SK-N-MC (cell line): ENCODE measurements at places on chromosomes 5 and 9.

- no peak for DNase-seq
Measured at GRCh38 chr5:35320029-35320428, 89.7 kb upstream of the PRLR start.

GRCh38 chr9:94824411-94824810 is 97.9 kb downstream of the AOPEP start:
- DNase-seq = no peak

DNA sequence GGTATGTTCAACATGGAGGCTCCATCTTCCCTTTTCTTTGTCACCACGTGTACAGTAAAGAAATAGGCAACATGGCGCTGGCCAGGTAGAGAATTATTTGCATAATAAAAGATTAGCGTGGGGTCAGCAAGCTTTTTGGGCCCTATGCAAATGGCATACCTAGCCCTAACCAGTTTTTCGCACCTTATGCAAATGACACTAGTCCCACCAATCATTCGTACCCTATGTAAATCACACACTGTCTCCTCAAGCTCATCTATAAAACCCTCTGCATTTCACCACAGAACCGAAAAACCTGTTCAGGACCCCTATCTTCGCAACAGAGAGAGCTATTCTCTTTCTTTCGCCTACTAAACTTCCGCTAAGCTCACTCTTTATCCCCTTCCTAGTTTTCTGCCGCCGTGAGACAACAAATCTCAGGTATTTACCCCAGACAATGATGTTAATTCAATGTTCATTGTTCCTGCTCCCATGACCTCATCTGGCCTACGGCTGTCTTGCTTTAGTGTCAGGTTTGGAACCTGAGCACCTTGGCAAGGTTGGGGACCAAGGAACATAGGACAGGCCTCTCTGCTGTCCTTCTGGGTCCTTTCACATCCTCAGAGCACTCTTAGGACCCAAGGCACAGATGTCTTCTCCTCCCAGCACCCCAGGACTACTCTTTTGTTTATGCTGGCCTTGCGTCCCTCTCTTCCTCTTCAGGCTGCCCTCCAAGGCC is 180.7 kb upstream of the RAI14 start:
- DNase-seq = no peak

DNA sequence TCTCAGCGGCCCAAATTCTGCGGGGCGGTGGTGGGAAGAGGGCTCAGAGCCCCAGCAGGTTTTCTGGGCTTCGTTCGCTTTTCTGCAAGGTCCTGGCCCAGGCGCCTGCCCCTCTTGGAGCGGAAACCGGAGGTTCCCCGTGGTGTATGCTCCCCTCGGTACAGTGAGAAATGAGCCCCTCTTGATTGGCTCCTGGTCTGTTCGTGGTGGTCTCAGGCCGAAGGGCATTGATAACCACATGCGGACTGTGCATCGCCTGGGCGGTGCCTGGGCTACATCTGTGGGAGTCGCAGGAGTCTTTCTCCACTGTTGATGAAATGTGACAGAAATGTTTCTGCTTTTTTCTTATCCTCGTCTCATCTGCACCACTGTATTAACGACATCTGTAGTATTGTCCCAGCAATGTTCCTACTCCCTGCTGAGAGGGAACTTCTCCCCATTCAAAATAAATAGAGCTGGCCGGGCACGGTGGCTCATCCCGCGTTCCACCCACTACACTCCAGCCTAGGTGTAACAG is 682 bp downstream of the MAN1B1 start:
- no peak for DNase-seq

- no peak for DNase-seq
Measured at GRCh38 chr5:146718609-146719008, 159.9 kb downstream of the PPP2R2B start.

- DNase-seq = no peak
Measured at GRCh38 chr5:129080766-129081165, 13.8 kb upstream of the ISOC1 start.

DNA sequence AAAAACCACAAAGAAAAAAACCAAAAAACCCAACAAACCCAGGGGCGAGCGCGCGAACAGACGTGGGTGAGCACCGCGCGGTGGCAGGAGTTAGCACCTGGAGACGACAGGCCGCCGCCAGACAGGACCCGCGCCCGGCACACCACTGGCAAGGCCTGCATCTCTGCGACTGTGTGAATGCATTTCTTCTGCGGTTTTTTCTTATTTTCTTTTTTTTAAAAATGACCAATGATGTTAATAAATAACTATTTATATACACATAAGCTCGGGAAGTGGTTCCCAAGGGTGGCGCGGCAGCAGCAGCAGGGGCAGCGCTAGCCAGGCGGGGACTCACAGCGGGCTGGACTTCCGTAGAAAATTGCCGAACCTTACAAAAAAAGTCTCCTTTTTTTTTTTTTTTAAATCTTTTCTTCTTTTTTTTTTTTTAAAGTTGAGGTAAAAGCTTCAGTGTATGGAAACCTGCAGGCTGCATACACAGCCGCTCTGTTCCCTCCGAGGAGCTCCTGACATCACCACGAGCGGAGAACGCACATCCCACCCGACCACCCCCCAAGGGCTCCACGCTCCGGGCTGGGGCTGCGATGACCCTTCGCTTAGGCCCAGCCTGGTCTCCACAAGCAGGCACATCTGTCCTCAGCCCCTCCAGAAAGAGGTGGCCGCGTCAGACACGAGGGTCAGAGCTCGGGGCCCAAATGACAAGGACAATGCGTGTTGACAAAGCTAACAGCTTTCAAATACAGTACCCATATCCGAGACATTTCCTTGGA is 7.4 kb downstream of the BRD3OS start:
- DNase-seq = no peak

GRCh38 chr9:31582071-31582470 is 802.4 kb upstream of the ACO1 start:
- no peak for DNase-seq

DNA sequence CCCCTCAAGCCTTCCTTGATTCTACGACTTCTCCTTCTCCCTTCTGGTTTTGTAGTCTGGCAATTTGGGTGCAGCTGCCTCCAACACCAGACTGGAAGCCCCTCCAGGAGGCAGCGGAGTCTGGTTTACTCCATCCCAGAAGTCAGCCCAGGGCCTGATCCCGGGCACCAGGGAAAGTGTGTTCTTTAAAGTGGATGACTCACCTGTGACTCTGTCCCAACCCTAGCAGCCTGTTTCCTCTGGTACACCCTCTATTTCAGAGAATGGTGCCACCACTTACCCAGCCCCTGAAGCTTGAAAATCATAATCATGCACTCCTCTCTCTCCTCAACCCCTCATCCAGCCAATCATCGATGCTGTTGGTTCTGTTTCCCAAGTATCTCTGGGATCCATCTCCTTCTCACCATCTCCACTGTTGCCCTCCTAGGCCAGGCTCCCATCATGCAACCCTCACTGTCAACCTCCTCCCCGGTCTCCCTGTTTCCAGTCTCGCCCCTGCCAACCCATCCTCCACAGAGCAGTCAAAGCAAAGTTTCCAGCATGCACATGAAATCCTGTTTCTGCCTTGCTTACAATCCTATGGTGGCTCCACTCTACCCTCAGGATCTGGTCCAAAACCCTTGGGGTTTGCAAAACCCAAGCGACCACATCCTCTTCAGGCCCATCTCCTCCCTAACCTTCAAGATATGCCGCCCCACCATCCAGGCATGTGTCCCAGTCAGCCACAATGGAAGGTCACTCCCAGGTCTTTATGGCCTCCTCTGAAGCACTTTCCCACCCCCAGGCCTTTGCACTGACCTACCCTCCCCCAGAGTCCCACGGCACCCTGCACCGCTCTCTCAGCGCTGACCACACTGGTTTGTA is 10.5 kb downstream of the LHX6 start:
- DNase-seq = no peak

DNA sequence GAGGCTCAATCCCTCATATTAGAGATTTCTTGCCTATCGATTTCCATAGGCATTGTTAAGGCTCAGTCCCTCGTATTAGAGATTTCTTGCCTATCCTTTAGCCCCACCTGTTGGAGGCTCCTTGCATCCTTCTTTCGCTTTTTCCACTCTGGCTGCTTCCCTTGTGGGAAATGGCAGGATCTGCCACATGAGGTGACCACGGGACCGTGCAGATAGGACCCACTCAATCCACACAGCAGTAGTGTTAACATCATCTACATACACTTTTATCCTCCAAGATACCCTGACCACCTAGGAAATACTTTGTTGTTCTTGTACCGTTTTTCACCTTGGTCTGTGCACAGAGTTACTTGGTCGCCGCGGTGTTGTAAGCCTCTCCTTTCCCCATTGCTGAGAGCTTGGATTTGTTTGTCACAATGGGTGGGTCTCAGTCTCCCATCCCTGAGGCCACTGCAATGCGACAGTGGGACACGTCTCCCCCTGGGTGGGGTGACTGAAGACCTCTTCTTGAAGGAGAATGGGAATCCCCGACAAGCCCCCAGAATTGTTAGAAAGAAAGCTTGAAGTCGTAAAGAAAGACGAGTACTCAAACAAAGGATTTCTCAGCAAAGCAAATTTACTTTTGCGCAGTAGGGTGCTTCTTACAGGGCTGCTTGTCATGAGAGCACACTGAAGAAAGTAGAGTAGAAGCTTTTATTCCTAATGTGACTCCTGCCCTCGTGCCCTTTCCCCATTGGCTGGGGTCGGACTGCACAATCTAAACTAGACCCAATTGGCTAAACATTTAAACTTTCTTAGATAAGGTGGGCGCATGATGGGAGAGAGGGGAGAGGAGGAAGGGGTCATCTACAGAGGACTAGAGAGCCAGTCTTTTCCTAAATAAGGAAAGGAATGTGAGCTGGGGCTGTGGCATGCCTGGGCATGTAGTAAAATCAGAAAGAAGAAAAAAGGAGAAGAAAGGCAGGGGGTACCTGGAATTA is 19.8 kb downstream of the IFT74 start:
- no peak for DNase-seq

GRCh38 chr5:66417781-66418180 is 178.4 kb upstream of the MAST4 start:
- peak; percentile 59 for DNase-seq

DNA sequence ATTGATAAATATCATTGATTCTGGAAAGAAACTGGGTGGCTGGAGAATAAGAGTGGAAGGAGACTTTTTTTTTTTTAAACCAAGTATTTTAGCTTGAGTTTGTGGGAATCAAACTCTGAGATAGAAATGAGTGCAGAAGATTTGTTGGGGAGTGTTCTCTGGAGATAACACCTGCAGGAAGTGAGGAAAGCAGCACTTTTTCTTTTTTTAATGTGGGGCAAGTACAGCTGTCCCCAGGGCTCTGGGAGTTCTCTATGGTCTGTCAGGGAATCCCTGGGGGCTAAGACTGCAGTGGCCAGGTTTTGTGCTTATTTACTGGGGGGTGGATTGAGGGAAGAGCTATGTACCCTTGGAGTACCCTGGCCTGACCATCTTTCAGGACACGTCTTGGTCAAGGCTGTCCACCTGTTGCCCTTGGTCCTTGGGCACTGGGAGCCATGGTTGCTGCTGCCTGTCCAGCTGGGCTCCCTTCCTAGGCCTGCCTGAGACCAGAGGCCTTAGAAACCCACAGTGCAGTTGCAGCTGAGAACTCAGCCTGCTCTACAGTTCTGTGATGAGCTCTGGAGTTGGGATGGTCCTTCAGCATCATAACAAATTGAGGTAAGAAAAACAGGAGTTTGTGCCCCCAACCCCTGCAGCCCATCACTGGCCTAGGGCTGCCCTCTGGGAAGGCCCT is 85.8 kb downstream of the PHAX start:
- no peak for DNase-seq

- DNase-seq = no peak
Measured at GRCh38 chr9:91946653-91947488, 3.2 kb downstream of the ROR2 start.

GRCh38 chr9:131346559-131346958 is 47.3 kb upstream of the PRRC2B start:
- DNase-seq = no peak

DNA sequence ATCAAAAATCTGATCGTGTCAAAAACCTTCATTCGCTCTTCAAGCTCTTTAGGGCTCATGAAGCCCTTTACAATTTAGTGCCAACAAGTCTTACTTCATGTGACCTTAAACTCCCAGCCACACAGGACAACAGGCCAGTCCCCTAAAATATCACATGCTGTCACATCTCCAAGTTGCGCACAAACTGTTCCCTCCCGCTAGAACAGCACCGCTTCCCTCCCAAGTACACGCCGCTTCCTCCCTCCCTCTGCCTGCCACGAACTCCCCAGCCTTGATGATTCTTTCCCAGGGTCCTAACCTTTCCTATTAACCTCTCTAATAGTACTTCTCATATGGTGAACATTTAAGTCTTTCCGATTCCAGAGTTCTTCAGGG is 91.2 kb downstream of the TLE1 start:
- DNase-seq = no peak

GRCh38 chr9:35932735-35933134 is 23.4 kb downstream of the SPAAR start:
- no peak for DNase-seq

- no peak for DNase-seq
Measured at GRCh38 chr9:135018306-135018915, 69.1 kb upstream of the OLFM1 start.

DNA sequence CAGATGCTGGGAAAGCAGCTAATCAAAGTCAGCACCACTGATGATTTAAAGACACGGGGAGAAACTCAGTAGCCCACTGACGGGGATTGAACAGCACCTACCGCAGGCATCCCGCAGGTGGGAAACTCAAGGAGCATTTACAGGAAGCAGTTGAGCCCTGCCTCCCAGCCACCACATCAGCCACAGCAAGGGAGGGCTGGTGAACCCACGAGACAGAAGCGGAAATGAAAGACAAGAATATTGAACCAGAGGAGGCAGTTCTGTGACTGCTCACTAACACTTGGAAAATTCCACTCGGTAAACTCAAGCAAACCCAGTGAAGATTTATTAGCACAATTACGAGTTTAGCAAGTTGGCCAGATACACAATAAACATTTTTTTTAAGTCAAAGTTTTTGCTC is 10.6 kb upstream of the FAM163B start:
- DNase-seq = no peak

GRCh38 chr5:174549254-174549653 is 175.1 kb upstream of the MSX2 start:
- DNase-seq = no peak

DNA sequence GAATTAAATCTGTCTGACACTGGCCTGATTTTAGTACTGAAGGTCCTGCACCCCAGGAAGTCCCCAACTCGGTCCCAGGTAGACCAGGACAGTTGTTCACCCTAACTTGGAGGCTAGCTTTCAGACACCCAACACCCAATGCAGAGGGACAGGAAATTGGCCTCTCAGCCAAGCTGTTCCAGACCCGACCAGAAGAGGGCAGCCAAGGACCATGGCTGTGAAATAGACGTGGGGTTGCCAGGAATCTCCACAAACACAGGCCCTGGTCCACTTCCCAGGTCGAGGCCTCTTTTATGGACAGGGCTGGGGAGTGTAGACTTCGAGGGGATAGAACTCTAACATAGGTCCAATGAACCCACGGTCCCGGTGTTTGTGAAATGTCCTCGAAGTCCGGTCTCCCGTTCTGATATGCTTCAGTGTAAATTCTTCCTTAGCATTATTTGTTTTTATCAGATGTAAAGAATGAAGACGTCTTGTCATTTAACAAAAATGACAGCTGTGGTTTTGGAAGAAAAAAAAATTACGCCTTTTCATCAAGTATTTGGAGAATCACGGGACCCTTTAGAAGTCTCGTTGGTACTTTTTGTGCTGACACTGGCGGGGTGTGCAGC is 260.3 kb upstream of the ADAMTS16 start:
- DNase-seq = peak; percentile 18
